ENCODE measurements at places on chromosomes 11 and 22. TPM values are rescaled to one million over a fixed set of nuclear protein-coding genes. Genes with fewer than 3 reads are reported as not detected.
A peak's percentile ranks its signal among the peaks of the same experiment; 100 is the strongest.

DNA sequence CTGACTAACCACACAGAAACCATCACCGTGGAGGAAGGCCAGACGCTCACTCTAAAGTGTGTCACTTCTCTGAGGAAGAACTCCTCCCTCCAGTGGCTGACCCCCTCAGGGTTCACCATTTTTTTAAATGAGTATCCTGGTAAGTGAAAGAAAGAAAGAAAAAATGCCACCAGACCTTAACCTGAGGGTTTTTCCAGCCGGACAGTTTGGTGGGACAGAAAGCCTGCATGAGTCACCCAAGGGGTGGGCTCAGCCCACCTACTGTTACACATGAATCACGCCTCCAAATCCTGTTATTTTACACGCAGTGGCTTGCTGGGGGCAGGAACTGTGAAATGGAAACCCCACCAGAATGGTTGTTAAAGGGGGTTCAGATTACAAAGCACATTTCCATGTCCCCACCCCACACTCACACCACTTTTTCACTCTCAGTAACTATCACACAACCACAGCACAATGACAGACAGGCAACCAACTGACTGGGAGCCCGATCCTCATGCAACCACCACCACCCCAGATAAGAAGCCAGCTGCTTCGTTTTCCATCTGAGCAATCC lies 11.9 kb downstream of the CRTAM start:
- no peaks in the 10 kb centered on the region for H3K27me3 ChIP-seq
- H3K4me3 ChIP-seq: no peak overlapping the region

- H3K27ac ChIP-seq: no peak overlapping the region
- no peaks in the 10 kb centered on the region for H3K4me1 ChIP-seq
Observed at GRCh38 chr11:68812526-68812925, 29.2 kb downstream of the CPT1A start.

GRCh38 chr11:70671083-70671482 lies 272.8 kb downstream of the CTTN start:
- no peak overlapping the region for H3K4me3 ChIP-seq
- no peaks in the 10 kb centered on the region for H3K27me3 ChIP-seq
- no peak for DNase-seq
- no peaks in the 10 kb centered on the region for H3K4me1 ChIP-seq
- no peaks in the 10 kb centered on the region for H3K36me3 ChIP-seq

DNA sequence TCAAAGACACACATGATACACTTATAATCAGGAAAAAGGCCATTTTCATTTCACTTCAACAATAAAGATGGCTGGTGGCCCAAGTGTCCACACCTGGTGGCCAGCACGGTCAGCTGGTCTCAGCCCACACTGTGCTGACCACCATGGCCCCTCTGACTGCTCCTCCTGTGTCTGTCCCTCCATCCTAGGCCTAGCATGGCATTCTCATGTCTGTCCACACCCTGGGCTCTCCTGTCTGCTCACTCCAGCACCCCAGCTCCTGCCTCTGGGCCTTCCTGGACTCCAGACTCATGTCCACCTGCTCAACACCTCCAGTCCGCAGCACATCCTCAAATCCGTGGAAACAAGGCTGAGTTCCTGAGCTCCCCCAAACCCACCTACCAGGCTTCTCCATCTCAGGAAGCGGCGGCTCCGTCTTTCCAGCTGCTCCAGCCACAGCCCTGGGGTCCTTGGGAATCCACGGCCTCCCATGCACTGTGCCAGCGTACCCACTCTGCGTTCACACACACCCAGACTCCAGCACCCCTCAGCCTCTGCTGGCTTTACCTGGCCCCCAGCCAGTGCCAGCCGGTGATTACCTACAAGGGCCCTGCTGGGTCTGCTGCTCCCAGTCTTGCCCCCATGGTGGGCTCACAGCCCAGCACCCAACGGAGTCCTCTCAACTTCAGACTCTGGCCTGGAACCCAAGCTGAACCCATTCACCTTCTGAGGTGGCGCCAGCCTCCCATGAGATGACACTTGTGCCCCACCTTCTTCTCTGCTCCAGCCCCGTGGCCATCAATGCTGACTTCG lies 13.9 kb downstream of the SIRT3 start:
- no peak overlapping the region for H3K4me3 ChIP-seq
- no peak for DNase-seq
- H3K27ac ChIP-seq: no peak overlapping the region
- H3K36me3 ChIP-seq: peaks cover 10% of the 10 kb centered on the region
- H3K27me3 ChIP-seq: no peaks in the 10 kb centered on the region

Gene MFRP
- total RNA-seq: not detected

Gene SIPA1
- 39.7 TPM for total RNA-seq

Gene USP2
- total RNA-seq: 6.5 TPM

DNA sequence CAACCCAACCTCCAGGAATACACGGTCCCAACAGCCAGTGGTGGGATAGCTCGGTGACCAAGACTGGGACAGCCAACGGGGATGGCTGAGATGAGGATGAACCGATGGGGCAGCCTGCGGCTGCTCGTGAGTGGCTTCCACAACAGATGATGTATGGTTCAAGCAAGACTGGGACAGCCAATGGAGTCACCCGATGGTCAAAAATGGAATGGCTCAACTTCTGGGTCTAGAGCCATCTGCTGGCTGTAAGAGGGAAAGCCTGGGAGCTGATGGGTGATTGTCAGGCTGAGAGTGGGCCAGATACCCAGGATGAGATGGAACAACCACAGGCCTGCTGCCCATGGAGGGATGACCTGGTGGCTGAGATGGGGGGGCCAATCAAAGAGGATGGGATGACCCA lies 35.5 kb downstream of the SYT7 start:
- DNase-seq: no peak
- H3K4me1 ChIP-seq: peaks cover 22% of the 10 kb centered on the region
- no peak overlapping the region for H3K4me3 ChIP-seq
- no peak overlapping the region for H3K27ac ChIP-seq

DNA sequence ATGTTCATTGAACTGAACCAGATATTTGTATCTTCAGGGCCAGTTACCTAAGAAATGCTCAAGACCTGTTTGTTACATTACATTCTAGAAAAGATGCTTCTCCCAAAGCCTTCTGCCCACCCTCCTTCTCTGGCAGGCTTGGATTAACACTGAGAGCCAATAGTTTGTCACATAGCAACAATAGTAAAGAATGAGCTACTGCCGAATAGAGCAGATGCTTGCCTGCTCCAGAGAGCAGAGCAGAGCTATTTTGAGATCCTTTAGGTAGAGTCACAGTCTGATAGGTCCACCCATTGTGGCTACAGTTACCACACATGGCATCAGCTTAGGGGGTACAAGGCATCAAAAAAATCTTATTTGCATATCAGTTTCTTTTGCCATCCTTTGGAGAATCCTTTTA lies 13.5 kb upstream of the EP300 start:
- no peak for DNase-seq
- H3K4me3 ChIP-seq: no peak overlapping the region
- no peaks in the 10 kb centered on the region for H3K4me1 ChIP-seq
- no peaks in the 10 kb centered on the region for H3K27me3 ChIP-seq
- no peak overlapping the region for H3K27ac ChIP-seq

Gene DLG2
- 9.9 TPM for total RNA-seq

GRCh38 chr11:75140269-75141138 lies 10.4 kb upstream of the SLCO2B1 start:
- H3K27ac ChIP-seq: no peak overlapping the region
- peak; percentile 36 for DNase-seq
- no peaks in the 10 kb centered on the region for H3K4me1 ChIP-seq
- H3K4me3 ChIP-seq: no peak overlapping the region
- peaks cover 7% of the 10 kb centered on the region for H3K27me3 ChIP-seq
- H3K36me3 ChIP-seq: no peaks in the 10 kb centered on the region

DNA sequence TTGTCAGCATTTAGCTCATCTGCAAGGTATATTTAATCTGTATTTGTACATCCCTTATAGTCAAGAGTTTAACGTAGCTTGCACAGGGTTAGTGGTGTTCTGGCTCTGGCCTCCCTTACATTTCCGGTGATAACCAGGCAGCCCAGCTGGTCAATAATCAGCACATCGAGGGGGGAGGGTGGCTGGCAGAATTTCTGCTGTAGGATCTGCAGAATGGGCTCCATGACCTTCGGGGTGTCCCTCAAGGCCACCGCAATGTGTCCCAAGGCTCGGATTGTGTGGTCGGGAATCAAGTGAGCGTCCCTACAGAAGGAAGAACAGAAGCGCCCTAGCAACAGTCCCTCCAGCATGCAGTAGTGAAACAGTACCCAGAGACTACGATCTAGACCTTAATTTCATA lies 25.1 kb downstream of the SERPIND1 start:
- DNase-seq: no peak
- H3K4me3 ChIP-seq: no peak overlapping the region

GRCh38 chr22:22547226-22547625 lies 11.8 kb downstream of the PRAME start:
- no peaks in the 10 kb centered on the region for H3K4me1 ChIP-seq
- H3K27ac ChIP-seq: no peak overlapping the region
- no peak overlapping the region for H3K4me3 ChIP-seq
- no peaks in the 10 kb centered on the region for H3K27me3 ChIP-seq
- no peak for DNase-seq
- H3K36me3 ChIP-seq: no peaks in the 10 kb centered on the region

Gene PIWIL4
- 5.8 TPM for total RNA-seq

Gene GRM5
- total RNA-seq: 1.2 TPM

Gene FAM180B
- not detected for total RNA-seq

DNA sequence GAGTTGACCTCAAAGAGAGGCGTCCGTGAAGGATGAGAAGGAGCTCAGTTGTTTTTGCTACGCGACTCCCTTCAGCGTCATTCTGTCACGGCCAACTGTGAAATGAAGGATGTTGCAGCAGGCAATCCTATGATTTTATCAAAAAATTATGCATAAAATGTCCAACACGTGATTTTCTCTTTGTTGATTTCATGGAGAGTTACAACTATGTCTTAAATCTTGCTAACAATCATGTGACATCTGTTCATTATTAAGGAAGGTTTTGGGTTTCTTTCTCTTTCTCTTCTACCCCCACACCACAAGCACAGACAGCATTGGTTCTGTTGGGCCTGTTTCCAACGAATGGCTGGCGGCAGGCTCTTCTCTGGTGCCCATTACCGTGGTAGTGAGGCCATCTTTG lies 3.7 kb downstream of the KRTAP5-4 start:
- no peak for DNase-seq
- H3K27ac ChIP-seq: no peak overlapping the region
- no peaks in the 10 kb centered on the region for H3K27me3 ChIP-seq
- H3K4me1 ChIP-seq: no peaks in the 10 kb centered on the region

Gene ADM2
- 5.7 TPM for total RNA-seq

- no peak overlapping the region for H3K4me3 ChIP-seq
- no peaks in the 10 kb centered on the region for H3K4me1 ChIP-seq
- H3K36me3 ChIP-seq: no peaks in the 10 kb centered on the region
- H3K27me3 ChIP-seq: no peaks in the 10 kb centered on the region
- no peak for DNase-seq
Observed at GRCh38 chr11:15339302-15339701, 224.6 kb downstream of the INSC start.

Gene UPK3A
- total RNA-seq: not detected

DNA sequence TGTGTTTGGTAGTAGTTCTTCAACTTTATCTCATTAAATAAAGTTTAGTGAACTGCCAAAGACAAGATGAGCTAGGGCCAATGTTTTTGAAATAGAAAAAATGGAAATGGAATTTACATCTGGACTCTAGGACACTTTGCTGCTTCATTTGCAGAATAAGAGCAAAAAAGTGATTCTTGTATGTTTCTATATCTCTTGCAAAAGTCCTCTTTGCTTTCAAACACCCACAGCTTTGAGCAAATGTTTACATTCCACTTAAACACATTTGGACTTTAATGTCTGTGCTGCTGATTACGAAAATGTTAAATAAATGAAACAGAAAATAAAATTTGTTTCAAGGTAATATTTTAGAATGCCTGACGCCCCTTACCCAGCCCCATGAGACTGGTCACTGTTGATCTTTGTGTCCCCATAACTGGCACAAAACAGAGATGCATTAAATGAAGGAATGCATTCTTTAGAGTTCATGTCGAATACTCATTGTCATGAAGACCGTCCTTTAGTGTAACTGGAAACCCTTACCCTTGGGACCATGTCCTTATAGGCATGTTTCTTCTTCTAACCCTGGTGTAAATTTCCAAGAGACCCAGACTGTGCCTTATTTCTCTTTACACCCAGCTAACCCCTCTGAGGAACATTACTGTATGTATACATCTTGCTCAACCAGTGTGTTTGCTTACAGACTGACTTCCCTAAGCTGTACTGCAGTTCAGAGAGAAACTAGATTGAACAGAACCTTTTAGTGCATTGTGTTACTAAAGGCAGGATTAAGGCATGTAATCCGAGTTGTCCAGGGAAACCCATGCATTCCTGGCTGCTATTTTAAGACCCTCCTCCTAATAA lies 199.7 kb downstream of the NAV2 start:
- H3K36me3 ChIP-seq: no peaks in the 10 kb centered on the region
- peak; percentile 89 for DNase-seq
- no peaks in the 10 kb centered on the region for H3K27me3 ChIP-seq
- H3K27ac ChIP-seq: no peak overlapping the region
- peaks cover 2% of the 10 kb centered on the region for H3K4me1 ChIP-seq

GRCh38 chr11:120978701-120979100 lies 45.2 kb upstream of the TBCEL start:
- DNase-seq: no peak
- H3K27ac ChIP-seq: no peak overlapping the region
- peaks cover 12% of the 10 kb centered on the region for H3K4me1 ChIP-seq
- H3K27me3 ChIP-seq: no peaks in the 10 kb centered on the region
- H3K36me3 ChIP-seq: no peaks in the 10 kb centered on the region
- no peak overlapping the region for H3K4me3 ChIP-seq

DNA sequence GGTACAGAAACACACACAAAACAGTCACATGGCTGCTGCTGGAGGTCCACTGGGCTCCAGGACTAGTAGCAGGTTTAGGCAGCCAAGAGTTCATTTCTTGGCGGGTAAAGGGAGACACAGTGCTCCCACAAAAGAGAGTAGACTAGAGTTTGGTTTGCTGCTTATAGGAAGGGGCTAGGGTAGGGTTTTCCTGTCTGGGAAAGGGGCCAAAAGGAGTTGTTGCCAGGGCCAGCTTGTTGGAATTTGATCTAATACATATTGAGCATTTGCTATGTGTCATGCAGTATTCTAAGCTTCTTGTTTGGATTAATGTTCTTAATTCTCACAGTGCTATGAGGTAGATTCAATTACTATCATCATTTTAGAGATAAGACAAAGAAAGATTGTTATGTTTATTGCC lies 195.1 kb upstream of the PLET1 start:
- no peak overlapping the region for H3K4me3 ChIP-seq
- H3K27ac ChIP-seq: no peak overlapping the region
- H3K27me3 ChIP-seq: no peaks in the 10 kb centered on the region

DNA sequence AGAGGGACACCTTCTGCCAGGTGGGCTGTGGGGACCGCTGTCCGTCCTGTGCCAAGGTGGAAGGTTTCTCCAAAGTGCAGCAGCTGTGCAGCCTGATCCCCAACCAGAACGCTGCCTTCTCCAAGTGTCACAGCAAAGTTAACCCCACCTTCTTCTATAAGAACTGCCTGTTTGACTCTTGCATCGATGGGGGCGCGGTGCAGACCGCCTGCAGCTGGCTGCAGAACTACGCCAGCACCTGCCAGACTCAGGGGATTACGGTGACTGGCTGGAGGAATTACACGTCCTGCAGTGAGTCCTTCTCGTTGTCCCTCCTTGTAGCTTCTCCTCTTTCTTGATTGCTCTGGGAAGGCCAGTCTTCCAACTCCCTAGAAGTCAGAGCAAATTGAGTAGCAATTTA lies 44.8 kb downstream of the TECTA start:
- H3K4me3 ChIP-seq: no peak overlapping the region
- H3K4me1 ChIP-seq: peaks cover 9% of the 10 kb centered on the region
- no peak for DNase-seq
- H3K36me3 ChIP-seq: no peaks in the 10 kb centered on the region

GRCh38 chr11:118912742-118913410 lies 12.8 kb downstream of the BCL9L start:
- H3K27me3 ChIP-seq: no peaks in the 10 kb centered on the region
- H3K36me3 ChIP-seq: no peaks in the 10 kb centered on the region
- H3K27ac ChIP-seq: peak overlapping the region; percentile 74
- H3K4me3 ChIP-seq: no peak overlapping the region
